ENCODE measurements at places on chromosomes 2 and 18.
A peak's percentile ranks its signal among the peaks of the same experiment; 100 is the strongest.

GRCh38 chr2:101912545-101912944 lies 79.2 kb upstream of the IL1R2 start:
- DNase-seq: no peak

DNA sequence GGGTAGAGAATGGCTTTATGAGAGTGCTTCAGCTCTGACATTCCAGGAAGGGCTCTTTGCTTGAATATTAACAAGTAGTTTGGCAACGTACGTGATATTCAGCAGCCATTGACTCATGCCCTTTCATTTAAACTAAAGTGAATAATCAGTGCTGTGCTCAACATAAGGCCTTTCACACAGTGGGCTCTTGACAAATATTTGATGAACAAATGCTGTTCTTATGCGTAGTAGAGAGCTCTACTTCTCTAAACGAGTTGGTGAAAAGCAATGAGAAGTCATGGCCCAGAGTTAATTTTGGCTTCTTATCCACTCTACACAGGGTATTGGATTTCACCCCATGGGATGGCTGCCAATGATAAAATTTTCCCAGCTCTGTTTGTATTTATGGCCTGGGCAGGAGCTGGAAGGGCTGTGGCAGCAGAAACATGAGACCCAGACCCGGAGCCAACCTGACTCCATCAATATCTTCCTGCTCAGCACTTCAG lies 338.9 kb downstream of the CCDC85A start:
- no peak for DNase-seq

GRCh38 chr2:213147538-213147937 lies 3.9 kb downstream of the IKZF2 start:
- peak; percentile 43 for DNase-seq

- DNase-seq: no peak
Observed at GRCh38 chr18:48839819-48840490, 110.8 kb downstream of the SMAD7 start.

GRCh38 chr2:132884292-132884691 lies 214.3 kb upstream of the LYPD1 start:
- DNase-seq: no peak

GRCh38 chr2:75002007-75002406 lies 43.6 kb downstream of the POLE4 start:
- no peak for DNase-seq

GRCh38 chr2:190649035-190649797 lies at the start of gene NAB1:
Gene NAB1 (plus strand): TSS chr2:190649083. CDS start chr2:190659177, 10,094 bp downstream.
- peak; percentile 43 for DNase-seq

DNA sequence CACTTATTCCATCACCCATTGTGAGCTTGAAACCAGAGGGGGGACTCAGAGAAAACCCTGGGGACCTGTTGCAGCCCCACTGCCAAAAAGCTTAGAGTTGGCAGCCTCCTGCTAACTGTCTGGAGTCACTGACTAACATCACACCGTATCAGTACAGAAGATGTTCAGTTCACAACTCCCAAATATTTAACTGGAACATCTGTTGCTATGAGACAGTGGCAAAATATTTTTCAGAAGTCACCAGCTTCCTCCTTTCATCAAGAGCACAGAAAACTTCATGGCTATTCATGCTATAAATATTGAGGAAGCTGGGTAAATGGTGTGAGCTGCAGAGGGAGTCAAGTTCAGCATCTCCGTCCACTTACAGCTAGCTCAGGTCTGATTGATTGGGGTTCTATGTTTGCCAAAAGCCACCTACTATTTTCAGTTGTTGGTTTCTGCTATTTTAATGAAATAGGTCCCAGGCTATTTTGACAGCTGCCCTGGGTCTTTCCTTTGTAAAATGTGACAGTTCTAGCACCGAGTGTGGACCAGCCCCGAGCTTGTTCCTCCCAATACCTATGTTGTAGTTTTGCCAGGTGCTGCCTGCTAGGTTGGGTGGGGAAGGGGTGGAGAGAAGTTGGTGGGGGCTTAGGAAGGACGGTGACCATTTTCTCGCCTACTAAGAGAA lies 9.8 kb downstream of the TUBB6 start:
- DNase-seq: no peak

GRCh38 chr2:128421861-128422311 lies 103.2 kb upstream of the HS6ST1 start:
- no peak for DNase-seq

DNA sequence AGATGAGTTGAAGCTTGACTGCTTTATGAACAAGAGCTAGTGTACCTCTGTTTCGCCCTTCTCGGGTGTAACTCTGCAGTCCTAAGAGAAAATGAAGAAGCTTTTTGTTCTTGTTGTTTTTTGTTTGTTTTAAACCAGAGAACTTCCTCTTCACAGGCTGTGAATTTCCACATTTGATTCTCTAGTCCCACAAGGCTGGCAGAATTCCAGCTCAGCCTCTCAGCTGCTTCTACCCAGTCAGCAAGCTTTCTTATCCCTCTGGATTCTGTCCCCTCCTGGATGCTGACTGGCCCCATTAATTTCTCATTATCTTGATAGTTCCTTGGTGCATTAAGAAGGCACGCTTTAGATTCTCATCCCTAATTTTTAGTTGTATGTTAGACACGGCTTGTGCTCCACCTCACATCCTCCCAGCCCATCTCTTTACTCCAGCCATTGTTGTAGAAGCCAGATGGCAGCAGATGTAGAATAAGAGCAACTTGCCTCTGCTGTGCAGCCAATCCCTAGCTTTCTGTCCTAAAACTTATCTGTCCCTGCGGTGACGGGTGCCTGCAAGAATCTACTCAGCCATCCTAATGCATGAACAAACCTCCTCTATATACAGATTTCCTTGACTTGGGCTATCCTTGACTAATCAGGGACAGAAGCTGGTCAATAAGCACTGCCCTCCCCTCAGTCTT lies 12.3 kb upstream of the RESP18 start:
- DNase-seq: no peak

- peak; percentile 26 for DNase-seq
Observed at GRCh38 chr2:96737831-96738230, 2.0 kb downstream of the LMAN2L start.

- DNase-seq: no peak
Observed at GRCh38 chr2:121075006-121075551, 209.9 kb downstream of the TFCP2L1 start.

GRCh38 chr2:54680397-54681041 lies 42.9 kb upstream of the EML6 start:
- DNase-seq: no peak

DNA sequence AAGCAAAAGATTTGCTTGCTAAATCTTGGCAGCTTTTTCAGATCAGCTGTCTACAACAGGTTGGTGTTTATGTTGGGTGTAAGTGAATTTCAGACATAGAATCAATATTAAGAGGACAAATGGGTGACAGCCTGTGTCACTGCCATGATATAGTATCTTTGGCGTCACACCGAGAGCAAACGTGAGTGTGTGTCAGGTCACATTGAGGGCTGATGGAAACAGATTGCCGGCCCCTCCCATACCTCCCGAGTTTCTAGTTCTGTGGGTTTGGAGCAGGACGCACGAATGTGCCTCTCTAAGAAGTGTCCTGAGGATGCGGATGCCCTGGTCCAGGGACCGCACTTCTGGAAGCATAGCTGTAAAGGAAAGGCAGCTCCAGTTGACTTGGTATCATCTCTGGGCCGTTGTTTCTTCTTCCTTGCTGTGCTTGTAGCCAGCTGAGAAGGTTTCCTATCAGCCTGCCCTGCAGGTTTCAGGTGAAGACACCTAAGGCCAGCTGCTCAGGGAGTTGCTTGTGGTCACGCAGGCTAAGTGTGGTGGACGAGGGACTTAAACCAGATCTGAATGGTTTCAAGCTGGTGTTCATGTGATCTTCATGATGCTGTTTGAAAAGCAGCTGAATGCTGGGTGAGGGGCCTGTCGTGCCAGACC lies 6.4 kb downstream of the AGAP1 start:
- DNase-seq: no peak

- DNase-seq: no peak
Observed at GRCh38 chr2:178865146-178865936, 58.1 kb upstream of the TTN start.

- no peak for DNase-seq
Observed at GRCh38 chr18:67421651-67422050, 94.9 kb downstream of the DSEL start.

DNA sequence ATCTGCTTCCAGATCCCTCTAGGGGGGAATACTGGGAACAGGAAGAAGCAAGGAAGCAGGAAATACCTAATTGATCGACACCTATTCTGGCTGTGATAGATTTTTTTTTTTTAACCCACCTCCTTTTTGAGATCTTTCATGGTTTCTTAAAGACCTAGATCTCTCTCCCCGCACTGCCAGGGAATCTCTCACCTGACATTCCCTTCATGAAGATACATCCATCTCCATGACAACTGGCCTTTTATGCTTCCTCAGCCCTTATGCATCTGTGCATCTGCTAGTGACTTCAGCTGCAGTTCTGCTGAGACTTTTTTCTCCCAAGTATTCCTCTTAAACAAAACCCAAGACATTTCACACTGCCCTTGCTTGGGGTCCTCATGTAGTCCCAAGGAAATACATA lies 21.1 kb upstream of the CPO start:
- no peak for DNase-seq

DNA sequence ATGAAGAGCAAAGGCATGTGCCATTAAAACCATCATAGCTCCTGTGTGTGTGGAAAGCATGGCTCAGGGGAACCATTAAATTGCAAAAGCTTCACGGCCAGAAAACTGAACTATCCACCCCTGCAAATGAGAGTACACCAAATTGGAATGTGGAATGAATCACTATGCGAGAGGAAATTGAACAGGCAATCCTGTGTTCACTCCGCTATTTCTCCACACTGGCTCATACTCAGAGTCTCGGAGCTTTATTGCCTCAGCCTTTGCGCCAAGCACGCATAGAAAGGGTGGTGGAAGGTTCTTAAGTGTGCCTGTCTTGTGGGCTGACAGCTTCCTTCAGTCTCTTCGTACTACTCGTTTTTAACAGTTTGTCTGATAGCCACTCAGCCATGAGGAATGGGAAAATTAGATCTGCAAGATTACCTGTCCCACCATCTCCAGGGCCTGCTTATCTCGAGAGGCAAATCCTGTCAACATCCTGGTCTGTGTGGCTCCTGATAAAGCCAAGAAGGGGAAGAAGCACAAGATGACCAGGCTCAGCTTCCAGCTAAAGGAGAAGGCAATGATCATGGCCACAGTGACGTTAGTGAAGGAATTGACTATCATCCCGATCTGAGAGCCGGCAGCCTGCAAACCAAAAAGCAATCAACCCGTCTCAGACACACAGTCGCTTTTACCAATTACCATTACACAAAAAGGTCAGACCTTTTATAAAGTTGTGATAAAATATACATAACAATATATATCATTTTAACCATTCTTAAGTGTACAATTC lies 34.9 kb downstream of the G6PC2 start:
- DNase-seq: no peak

- no peak for DNase-seq
Observed at GRCh38 chr2:190891372-190891771, 10.8 kb downstream of the GLS start.

DNA sequence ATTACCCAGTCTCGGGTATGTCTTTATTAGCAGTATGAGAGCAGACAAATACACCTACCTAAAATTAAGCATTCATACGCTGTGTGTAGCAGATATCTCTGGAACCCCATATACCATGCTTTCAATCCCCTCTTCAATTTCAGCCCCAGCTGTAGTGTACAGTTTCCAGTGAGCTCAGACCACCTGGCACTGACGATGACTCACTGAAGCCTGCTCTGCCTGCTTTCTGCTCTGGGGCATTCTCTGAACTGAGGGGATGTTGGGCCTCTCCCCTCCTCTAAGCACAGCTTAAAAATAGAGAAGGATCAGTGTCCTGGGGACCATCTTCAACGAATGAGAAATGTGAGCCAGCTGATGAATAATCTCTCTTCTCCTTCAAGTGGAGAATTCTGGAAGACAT lies 8.7 kb upstream of the CCL20 start:
- no peak for DNase-seq

DNA sequence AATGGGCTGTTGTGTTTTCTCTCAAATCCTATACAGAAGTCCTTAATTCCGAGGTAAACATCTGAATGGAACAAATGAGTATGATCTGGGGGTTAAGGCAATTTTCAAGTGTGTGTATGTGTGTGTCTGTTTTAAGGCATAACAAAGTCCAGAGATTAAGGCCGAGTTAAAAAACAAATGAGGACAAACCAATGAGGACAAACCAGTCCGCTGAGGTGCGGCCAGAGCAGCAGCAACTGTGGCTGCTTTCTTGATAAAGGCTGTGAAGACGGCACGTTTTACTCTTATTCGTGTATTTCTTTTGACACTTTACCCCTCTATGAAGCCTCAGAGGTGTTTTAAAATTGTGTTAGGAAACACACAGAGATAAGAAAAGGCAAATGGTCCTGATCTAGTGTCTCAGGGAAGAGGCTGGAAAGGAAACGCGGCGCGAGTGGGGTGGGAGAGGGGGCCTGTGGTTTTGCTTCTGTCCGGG lies 495 bp upstream of the GULP1 start:
- no peak for DNase-seq

GRCh38 chr18:61669320-61669719 lies 223.5 kb downstream of the RNF152 start:
- no peak for DNase-seq

DNA sequence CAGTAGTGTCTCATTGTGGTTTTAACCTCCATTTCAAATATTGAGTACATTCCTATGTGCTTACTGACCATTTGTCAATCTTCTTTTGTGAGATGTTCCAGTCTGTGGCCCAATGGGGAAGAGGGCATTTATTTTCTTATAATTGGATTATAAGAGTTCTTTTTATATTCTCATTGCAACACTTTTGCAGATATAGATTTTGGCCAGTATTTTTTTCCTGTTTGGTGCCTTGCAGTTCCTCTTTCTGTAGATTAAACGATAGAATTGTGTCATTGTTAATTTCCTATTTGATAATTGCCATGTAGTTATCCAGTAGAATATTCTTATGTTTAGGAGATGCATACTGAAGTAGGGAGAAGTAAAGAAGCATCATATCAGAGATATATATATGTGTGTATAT lies 56.4 kb upstream of the CYTIP start:
- DNase-seq: no peak

- no peak for DNase-seq
Observed at GRCh38 chr2:903223-903900, 47.3 kb upstream of the SNTG2 start.

GRCh38 chr2:191341436-191341835 lies 96.2 kb downstream of the MYO1B start:
- DNase-seq: no peak
